Mucosa of descending colon (tissue), 3 donors: ENCODE measurements at places on chromosomes 11 and 22.

- DNase-seq, result no peak
These were observed 431 bp upstream of the SPTBN2 start for GRCh38 chr11:66729447-66729846.

DNA sequence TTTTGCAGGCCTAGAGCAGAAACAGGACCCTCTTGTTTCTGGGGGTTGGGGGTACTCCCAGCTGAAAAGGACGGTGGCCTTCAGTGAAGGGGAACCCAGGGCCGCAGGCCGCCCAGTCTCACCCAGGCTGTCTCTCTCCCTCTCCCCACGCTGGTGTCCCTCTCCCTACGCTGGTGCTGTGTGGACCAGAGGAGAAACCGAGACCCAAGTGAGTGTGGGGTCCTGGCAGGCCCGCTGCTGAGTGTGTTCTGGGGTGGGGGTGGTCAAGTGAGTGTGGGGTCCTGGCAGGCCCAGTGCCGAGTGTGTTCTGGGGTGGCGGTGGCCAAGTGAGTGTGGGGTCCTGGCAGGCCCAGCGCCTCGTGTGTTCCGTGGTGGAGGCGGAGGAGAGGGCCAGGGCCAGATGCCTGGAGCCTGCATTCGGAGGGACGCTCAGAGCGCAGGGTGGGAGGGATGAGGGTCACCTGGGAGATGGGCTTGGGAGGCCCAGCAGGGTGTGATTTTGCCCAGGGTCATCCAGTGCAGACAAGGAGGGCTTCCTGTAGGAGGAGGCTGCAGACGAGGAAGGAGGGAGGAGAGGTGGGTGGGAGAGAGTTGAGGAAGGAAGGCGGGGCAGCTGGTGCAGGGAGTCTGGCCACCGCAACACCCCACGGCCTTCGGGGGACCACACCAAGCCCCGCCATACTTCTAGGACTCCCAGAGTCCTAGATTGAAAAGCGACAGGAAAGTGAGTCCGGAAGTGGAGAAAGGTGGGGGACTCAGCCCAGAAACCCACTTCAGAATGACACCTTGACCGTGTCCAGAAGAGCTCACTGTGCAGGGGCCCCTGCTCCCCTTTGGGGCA, 10.3 kb downstream of the TNNT3 start:
- peak; percentile 17 for DNase-seq

GRCh38 chr11:108838102-108838791, 173.4 kb downstream of the DDX10 start:
- no peak for DNase-seq

GRCh38 chr11:46050003-46050461, 71.2 kb downstream of the PHF21A start:
- no peak for DNase-seq

DNA sequence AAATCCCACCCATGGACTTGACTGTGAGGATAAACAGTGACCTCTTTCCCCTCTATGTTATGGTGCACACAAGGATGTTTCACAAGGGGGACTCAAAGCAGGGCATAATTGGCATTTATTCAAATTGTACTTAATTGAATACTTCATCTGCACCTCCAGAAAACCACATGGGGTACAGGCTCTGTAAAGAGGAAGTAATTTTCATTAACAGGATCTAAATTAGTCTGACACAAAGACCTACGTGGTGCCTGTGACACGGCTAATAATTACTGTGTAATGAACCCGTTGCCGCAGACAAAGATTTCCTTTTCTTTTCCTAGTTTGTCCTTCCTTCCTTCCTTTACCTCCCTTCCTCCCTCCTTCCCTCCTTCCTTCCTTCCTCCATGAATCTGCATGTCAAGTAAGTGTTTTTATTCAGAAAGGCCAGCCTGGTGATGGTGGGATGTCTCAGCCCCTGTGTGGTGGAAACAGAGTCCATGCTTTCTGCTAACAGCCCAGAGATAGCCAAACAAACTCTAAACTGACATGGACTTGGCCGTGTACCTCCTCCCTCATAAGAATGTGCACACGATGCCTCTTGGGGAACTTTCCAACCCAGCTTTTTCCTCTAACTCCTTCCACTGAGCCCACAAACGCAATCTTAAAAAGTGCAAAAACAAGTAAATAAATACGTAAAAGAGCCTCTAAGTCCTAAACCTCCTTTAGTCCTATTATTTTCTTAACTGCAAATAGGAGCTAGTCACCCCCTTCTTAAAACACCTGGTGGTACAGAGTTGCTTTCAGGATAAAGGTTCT, 118.8 kb downstream of the INSC start:
- DNase-seq, result no peak

- no peak for DNase-seq
These were observed 7.4 kb downstream of the GNB1L start for GRCh38 chr22:19847345-19847632.

GRCh38 chr11:105719073-105719822, 109.4 kb downstream of the GRIA4 start:
- no peak for DNase-seq

DNA sequence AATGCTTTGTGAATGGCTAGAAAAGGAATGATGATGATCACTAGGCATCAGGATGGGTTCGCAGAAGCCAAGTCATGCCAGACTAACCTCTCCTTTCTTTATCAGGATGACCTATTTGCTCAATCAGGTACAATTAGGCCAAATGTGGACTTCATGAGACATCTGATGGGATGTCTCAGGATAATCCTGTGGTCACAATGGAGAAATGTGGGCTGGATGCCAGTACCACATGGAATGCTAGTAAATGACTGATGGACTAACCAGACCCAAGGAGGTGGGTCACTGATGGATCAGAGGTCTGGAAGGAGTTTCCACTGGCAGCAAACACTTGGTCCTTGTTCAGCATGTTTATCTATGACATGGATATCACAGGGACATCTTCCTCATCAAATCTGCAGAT, 94.8 kb upstream of the PHOX2A start:
- DNase-seq, result no peak

DNA sequence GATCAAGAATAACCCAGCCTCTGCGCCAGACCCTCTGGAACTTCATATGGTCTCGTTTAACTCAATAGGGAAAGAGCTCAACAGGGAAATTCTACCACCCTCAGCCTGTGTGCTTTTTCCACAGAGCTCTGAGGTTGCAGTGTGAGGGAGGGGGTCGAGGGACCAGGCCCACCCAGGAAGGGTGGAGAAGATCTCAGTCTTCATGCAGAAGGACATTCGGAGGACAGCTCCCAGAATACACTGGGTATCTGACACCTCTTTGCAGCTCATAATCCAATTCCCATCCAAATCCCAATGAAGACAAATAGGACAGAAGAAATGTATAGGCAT, 56.6 kb downstream of the ST14 start:
- DNase-seq, result no peak

DNA sequence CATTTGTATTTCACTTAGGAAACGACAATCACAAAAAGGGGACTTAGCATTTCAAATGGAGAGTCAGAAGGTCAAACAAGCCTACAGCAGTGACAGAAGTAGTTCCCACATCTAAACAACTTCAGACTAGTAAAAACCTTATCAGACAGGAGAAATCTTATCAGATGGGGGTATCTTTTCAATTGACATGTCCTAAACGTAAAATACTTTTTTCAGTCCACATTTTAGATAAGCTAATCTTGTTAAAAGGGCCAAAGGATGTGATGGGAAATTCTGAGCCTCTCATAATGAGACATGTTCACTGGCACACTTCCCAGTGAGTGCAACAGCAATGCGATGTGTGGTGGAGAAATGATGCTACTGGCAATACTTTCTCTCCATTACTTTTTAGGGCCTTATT, 2.4 kb downstream of the MAPK1 start:
- no peak for DNase-seq

DNA sequence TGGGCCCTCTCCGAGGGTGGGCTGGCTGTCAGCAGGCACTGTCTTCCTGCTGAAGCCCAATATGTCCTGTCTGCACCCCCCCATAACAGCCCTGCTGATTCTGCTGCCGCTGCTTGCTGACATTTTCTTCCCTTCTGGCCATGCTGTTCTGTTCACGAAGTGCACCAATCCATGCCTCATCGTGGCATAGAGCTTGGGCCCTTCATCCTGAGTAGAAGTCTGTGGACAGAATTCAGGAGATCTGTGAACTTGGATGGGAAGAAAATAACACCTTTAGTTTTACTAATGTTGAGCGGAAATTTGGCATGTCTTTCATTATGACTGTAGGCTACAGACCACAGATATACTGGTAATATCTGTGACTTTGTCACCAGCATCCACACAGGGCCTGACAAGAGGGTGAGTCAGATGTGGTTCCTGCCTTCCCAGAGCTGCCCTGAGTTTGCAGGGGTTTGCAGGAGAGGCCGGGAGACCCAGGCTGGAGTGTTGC, 14.1 kb upstream of the KIAA0930 start:
- no peak for DNase-seq

- DNase-seq, result no peak
These were observed 207.6 kb downstream of the BRD1 start for GRCh38 chr22:49620003-49620556.

DNA sequence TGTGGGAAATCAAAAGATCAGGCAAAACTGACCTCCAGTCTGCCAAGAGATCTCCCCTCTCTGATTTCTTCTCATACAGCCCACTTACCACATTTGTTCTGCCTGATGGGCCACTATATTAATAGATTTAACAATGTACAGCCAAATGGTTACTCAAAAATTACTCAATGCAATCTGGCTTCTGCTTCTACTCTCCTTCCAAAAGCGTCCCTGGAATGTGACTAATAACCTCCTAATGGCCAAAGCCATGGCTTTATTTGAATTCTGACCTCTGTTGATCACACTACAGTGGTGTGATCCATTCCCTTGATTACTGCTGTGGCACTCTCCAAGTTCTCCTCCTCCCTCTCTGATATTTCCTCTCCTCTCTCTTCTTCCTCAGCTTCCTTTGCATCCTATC, 86.2 kb downstream of the MPPED2 start:
- no peak for DNase-seq

DNA sequence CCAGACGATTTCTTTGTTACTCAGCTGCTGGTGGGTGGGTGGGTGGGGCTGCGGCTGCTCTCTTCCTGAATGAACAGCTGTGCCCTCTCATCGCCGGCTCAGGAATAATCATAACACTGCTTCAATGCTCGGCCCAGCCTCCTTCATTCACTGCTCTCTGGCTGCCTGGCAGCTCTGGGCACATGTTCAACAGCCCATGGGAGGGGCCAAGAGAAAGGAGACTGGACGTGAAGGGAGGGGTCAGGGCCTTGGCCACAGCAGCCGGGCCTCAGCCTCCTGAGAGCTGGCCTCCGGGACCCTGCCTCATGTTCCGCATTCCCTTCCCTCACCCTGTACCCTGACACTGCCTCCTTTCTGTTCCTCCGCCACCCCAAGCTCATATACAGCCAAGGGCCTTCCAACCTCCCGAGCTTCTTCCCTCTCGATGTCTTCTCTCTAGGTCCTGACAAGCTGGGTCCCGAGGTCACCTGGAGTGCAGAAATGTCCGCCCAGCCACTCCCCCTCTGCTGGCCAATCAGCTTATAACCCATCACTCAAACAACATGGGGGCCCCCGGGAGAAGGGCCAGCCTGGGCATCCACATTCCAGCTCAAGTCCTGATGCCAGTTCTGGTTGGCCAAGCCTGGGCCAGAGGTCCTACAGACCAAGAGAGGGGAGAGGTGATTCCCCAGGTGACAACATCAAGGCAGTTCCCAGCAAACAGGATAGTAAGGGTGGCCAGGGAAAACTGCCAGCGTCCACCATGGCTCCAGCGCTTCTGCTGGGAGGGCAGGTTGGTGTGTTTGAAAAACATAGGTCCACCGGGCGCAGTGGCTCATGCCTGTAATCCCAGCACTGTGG, 3.2 kb upstream of the CSDC2 start:
- peak; percentile 69 for DNase-seq

DNA sequence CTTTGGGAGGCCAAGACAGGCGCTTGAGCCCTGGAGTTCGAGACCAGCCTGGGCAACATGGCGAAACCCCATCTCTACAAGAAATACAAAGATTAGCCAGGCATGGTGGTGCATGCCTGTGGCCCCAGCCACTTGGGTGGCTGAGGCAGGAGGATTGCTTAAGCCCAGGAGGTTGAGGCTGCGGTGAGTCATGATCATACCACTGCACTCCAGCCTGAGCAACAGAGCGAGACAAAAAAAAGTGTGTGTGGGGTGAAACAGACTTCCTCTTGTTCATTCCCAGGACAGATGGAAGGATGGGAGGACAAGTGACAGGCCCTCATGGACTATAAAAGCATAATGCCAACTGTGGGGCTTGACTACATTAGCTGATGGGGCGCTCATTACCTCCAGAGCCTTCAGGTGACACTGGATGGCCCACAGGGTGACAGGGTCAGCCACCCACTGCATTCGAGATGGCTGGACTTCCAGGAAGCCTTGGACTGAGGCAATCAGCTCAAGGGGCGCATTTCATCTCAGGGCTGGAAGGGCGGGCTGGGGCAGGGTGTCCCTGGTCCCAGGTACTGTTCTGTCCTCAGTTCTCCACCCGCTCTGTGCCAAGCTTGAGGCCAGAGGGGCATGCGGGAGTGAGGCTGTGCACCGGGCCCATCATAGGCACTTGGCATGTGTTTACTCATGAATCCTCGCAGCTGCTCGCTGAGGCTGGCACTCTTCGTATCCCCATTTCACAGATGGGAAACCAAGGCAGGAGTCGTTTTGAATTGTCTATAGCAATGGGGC, 12.5 kb downstream of the NPTXR start:
- peak; percentile 25 for DNase-seq

DNA sequence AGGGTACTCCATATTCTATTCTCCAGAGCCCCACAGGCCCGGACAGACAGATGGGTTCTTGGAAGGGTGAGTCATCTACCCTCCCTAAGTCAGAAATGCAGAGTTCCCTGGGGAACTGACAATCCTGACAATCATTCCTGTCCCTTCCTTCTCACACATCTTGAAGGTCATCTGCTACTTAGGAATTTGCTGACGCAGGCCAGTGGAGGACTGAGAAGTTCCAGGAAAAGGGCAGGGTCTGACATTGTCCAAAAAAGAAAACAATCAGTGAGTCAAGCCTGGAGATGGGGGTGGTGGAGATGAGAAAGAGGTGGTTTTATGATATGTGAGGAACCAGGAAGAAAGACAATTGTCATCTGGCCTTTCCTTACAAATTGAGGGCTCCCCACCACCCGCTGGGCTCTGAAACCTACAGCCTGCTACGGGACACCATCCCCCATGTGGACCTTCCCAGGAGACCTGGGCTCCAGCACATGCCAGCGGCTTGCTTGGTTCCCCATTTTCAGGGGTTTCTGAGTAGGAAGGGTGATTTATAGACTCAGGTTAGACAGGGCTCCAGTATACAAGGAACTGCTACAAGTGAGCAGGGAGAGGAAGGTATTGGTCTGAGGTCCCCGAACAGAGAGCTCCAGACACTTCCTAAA, 12.9 kb downstream of the CD59 start:
- DNase-seq, result no peak

DNA sequence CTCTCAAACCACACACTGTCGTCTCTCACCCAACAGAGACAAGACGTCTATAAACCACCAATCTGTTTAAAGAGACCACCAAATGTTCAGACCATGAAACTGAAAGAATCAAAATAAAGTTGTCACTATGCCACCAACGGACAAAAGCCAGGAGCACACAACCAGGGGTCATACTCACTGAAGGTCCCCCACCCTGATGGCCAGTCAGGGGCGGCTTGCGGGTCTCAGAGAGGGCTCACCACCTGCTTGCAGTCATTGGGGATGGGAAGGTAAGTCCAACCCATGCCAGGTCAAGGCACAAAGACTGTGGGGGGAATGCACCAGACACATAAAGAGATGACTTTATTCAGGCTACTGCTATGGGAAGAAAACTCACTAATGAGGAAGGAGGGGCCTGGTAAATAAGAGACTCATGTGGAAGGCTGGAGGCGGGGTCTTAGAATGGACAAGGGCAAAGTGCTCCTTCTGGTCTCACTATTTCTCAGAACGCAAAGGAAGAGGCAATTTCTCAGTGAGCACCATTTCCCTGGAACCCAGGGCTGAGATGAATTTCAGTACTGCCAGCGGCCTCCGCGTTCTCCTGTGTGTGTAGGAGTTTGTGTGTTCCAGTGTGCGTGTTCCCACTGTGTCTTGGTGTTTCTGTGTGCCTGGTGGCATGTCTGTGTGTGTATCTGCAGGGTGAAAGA, 17.3 kb downstream of the SCARF2 start:
- no peak for DNase-seq
